Peyer's patch (tissue), 4 donors: ENCODE measurements at places on chromosomes 4 and X. TPM values are rescaled to one million over a fixed set of nuclear protein-coding genes. Genes with fewer than 3 reads are reported as not detected.

GRCh38 chr4:78477276-78477675 lies 74.3 kb upstream of the ANXA3 start:
- no peak overlapping the region for H3K27ac ChIP-seq
- no peak overlapping the region for H3K4me3 ChIP-seq
- no peaks in the 10 kb centered on the region for H3K27me3 ChIP-seq
- no peaks in the 10 kb centered on the region for H3K4me1 ChIP-seq
- DNase-seq, result no peak

DNA sequence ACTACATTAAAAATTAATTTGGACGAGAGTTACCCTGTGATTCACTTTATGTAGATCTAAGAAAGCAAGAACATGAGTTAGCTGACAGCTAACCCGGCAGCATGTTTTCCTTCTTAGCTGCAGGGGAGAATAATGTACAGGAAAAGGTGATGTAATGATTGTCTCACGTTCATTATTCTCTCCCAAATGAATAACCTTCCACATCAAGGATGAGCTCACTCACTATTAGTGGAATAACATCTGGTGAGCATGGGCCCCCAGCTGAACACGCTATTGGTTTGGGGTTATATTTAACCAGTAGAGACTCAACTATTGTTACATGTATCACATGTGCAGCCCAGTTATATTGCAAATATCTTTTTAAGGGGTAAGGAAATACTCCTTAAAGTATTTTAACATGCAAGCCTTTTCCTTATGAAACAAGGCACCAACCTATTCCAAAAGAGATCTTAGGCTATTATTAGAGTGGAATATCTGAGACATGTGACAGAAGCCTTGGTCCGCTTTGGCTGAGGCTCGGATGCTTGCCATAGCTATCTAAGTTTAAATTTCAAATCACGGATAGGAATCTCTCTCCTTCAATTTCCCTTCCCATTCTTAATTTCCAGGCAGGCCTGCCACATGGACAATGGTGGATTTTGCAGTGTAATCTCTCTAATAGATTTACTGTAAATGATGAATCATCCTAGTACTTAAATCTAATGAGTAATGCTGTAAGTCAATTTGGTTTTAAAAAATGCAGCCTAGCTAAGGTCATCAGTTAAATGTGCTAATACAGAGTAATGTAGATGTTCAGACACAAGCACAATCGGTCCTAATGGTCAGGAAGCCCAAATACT lies 99.0 kb upstream of the OTUD4 start:
- no peaks in the 10 kb centered on the region for H3K4me1 ChIP-seq
- H3K27ac ChIP-seq, result no peak overlapping the region
- H3K4me3 ChIP-seq, result no peak overlapping the region
- DNase-seq, result no peak
- H3K27me3 ChIP-seq, result no peaks in the 10 kb centered on the region

The MAGEC1 gene
- total RNA-seq, result not detected

DNA sequence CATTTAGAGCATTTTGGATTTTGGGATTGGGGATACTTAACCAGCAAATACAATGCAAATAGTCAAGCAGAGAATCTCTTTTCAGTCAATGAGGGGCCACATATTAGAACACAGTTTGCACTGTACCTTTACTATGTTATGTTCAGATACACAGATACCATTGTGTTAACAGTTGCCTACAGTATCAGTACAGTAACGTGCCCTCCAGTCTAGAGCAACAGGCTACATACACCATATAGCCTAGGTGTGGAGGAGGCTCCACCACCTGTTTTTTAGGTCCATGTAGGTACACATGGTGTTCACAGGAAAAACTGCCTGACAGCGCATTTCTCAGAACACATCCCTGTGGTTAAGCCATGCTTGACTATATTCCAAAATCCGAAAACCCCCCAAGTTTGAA lies 9.1 kb downstream of the GRPEL1 start:
- H3K4me3 ChIP-seq, result no peak overlapping the region
- H3K27ac ChIP-seq, result no peak overlapping the region
- H3K4me1 ChIP-seq, result no peaks in the 10 kb centered on the region
- DNase-seq, result no peak

The DGKK gene
- not detected for total RNA-seq

GRCh38 chrX:72371405-72371804 lies 65.7 kb upstream of the CITED1 start:
- no peaks in the 10 kb centered on the region for H3K4me1 ChIP-seq
- H3K4me3 ChIP-seq, result no peak overlapping the region
- H3K27ac ChIP-seq, result no peak overlapping the region
- no peak for DNase-seq

DNA sequence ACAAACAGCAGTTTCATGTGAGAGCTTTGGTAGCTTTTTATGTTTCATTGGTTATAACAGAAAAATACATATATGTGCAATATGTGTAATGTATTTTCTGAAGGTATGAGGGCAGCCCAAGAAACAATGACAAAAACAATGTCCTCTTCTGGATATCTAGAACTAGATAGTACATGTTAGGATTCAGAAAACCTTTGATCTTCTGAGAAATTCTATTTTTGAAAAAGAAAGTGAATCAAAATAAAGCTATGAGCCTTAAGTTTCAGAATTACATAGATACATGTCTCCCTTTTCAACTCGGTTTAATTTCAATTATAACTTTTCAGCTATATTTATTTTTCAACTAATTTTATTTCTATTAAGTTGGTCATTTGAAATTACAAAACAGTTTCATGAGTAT lies 131.9 kb downstream of the REELD1 start:
- no peak overlapping the region for H3K27ac ChIP-seq
- H3K36me3 ChIP-seq, result no peaks in the 10 kb centered on the region
- no peak for DNase-seq
- no peaks in the 10 kb centered on the region for H3K4me1 ChIP-seq
- H3K4me3 ChIP-seq, result no peak overlapping the region
- no peaks in the 10 kb centered on the region for H3K27me3 ChIP-seq

The HMGN5 gene
- total RNA-seq, result 2.1 TPM

- no peak overlapping the region for H3K4me3 ChIP-seq
- H3K27me3 ChIP-seq, result no peaks in the 10 kb centered on the region
- H3K36me3 ChIP-seq, result peaks cover 5% of the 10 kb centered on the region
- DNase-seq, result no peak
- H3K27ac ChIP-seq, result no peak overlapping the region
- no peaks in the 10 kb centered on the region for H3K4me1 ChIP-seq
Measured at GRCh38 chr4:5784960-5785611, 74.1 kb downstream of the EVC start.
